ENCODE measurements at places on chromosomes 7 and 10.

DNA sequence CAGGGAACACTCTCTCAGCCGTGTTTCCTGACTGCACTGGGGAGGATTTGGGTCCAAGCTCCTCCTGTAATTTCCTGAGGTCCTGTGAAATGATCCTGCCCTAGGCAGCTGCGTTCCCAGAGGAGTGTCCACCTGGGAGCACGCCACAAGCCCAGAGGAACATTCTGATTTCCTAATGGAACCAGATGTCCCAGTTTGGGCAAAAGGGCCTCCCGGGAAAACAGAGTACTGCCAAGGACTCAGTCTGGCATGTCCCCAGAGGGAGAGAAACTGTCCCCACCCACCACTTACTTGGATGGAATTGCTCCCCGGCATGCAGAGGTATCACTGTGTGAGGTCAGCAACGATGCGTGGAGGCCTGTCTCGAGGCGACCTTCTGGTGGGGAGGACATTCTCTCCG is 34.5 kb downstream of the ASB13 start:
- DNase-seq, result no peak

DNA sequence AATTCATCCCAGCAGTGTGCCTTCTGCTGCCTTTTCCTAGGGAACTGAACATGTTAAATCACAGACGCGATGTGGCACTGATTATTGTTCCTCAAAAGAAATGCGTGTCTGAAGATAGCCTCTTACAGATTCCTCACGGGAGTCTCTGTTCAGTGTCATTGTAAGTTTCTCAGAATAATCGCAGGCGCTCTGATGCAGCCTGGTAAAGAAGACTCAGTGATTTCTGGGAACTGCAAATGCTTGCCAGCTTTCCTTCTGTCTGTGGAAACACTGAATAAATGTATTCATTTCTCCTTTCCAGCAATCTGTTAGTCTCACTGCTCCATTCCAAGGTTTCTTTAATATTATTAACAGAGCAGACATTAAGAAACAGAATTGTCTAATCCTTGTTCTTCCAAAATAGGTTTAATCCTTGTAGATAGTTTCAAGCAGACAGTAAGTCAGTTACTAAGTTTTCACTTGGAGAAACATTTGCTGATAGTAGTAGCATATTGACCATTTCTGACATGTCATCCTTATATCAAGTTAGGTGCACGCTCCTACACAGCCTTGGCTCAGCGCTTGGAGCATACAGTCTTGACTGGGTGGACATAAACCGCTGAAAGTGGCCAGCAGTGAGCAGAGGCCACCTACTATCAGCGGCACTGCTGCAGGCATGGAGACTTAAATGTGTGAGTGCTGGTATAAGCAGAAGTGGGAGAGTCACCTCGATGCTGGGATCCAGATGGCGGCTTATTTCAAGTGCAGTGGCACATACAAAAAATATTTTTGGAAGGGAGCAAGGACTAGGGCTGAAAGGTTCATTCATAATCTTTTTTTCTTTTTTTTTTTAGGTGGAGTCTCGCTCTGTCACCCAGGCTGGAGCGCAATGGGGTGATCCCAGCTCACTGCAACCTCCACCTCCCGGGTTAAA is 27.7 kb downstream of the MMRN2 start:
- DNase-seq, result no peak

GRCh38 chr7:117992635-117993376 is 119.6 kb upstream of the CTTNBP2 start:
- no peak for DNase-seq

DNA sequence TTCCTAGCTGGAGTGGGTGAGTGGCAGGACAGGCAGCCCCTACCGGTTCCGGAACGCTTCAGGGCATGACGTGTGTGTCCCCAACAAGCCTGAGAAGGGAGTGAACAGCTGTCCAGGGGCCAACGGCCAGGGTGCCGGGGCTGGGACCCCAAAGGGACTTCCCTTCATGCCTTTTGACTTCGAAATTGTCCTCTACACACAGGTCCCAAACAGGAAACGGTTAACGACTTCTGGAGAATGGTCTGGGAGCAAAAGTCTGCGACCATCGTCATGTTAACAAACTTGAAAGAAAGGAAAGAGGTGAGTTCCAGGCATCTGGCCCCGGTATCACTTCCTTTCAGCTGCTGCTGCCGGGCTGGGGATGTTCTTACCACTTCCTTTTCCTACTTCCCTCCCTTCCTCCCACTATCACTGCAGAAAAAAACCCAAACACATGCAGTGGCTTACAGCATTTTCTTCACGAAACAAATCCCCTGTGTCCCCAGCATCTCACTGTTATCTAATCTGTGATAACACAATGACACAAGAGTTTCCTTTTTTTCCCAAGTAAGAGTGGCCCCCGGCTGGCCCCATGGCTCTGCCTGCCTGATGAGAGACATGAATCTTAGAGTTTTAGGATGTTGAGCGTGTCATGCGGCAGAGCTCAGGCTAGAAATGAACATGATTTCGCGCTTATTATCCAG is 63.2 kb downstream of the MKI67 start:
- no peak for DNase-seq

DNA sequence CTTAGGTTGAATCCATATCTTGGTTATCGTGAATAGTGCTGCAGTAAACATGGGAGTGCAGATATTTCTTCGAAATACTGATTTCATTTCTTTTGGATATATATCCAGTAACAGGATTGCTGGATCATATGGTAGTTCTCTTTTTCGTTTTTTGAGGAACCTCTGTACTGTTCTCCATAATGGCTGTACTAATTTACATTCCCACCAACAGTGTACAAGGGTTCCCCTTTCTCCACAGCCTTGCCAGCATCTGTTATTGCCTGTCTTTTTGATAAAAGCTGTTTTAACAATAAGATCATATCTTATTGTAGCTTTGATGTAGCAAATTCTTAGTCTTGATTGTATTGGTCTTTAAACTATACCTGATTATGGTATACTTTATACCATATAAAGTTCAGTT is 45.3 kb downstream of the ZNRF2 start:
- no peak for DNase-seq

GRCh38 chr7:159209429-159209828 is 64.8 kb upstream of the VIPR2 start:
- DNase-seq, result no peak

All from stimulated activated CD8-positive, alpha-beta memory T cell treated with anti-CD3 and anti-CD28 coated beads, Interleukin-2, amount 100 ng/mL, for 1 hour (primary cell).